ENCODE measurements at places on chromosomes 12 and 14. TPM values are rescaled to one million over a fixed set of nuclear protein-coding genes. Genes with fewer than 3 reads are reported as not detected.

DNA sequence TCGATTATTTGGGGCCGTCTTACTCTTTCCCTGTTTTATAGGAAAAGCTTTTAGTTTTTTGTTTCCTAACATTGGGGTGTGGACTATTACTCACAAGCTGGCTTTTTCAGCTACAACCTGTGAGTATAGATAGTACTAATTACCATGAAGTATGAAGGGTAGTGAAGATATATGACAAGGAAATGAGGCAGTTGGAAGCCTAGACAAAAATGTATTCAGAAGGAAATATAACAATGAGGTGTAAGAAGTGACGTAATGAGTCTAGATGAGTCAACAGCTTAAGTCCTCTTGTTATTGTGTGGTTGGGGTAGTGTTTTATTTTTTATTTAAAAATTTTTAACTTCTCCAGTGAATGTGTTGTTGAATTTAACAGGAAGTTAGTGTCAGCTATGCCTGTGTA lies 804.5 kb downstream of the NRXN3 start:
- no peak for DNase-seq

GRCh38 chr12:12941450-12942350 lies 10.3 kb downstream of the GPRC5D start:
- no peak for DNase-seq

- no peak for DNase-seq
These were observed 30.9 kb downstream of the NIN start for GRCh38 chr14:50800032-50800431.

GRCh38 chr12:23722655-23723054 lies 226.8 kb downstream of the SOX5 start:
- no peak for DNase-seq

GRCh38 chr12:123986374-123986965 lies 13.5 kb downstream of the ZNF664 start:
- no peak for DNase-seq

GRCh38 chr14:66101662-66102061 lies 384.5 kb upstream of the CCDC196 start:
- DNase-seq, result no peak

DNA sequence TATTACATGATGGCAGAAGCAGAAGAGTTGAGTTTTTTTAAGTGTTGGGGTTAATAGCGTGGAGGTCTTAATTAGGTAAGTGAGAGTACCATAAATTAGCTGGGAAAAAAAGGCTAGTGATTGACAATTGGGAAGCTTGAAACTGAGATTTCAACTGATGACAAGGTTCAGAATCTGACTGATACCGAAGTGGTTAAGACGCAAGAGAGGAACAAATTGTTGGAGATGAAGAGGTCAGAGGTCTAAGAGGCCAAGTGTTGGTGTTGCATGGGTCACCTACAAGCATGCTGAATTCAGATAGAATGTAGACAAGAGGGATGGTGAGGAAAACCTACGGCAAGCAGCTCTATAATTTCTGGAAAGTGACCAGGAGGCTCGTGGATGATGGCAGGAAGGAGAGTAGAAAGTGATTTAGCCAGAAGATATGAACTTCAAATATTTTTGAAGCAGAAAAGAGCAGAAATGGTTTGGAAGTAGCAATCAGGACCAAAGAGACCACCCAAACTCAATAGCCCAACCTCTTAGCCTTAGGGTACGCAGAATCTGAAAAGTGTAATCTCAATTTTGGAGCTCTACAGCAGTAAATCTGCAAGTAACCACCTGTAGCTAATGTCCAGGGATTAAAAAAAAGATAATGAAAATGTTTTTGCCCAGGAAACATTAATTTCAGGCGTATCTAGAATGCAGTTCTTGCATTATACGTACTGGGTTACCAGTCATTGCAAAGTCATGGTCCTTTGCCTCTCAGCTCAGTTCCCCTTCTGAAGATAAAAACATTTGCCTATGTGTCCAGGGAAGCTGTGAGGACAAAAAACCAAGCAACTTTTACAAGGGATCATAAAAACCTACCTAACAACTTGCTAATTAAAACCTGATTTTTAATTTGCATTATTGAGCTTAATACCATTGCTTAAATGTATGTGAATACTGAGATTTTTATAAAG lies 1.7 kb upstream of the TMPO start:
- no peak for DNase-seq

The NRIP2 gene
- total RNA-seq, result not detected

Measured in CD4-positive, alpha-beta T cell (primary cell).